ENCODE measurements at places on chromosomes 4 and X.

GRCh38 chr4:143700416-143701352 is at the start of gene FREM3:
FREM3 (minus strand) TSS chr4:143700675; CDS start chr4:143700675, 0 bp downstream.
- DNase-seq: no peak

GRCh38 chr4:9976781-9977180 is 44.5 kb downstream of the SLC2A9 start:
- DNase-seq: no peak

GRCh38 chr4:113845138-113845537 is 83.6 kb upstream of the CAMK2D start:
- DNase-seq: no peak

- no peak for DNase-seq
Measured at GRCh38 chr4:48653217-48654014, 126.7 kb downstream of the FRYL start.

GRCh38 chrX:25285598-25285997 is 269.8 kb upstream of the ARX start:
- DNase-seq: no peak

GRCh38 chr4:128862608-128863311 is 53.3 kb downstream of the JADE1 start:
- DNase-seq: no peak

DNA sequence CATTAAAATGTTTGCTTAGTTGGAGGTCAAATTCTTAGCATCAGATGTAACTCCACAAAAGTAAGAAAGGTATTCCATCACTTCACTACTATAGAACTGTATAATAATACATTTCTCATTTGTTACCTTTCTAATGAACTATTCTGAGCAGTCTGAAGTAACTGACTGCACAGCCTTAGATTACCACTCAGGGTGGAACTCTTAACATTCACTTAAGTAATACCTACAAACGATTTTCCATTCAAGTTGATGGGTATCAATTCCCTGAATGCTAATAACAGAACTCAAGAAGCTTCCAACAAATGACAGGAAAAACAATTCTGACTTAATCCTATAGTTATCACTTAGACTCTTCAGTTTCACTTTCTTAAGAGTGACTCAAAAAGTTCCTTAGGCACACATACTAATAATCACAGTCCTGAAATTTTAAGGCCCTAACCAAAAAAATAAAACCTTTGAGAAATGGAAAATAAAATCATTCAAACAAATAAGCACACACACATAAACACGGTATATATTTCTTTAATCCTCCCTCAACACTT is 20.9 kb downstream of the HNRNPD start:
- peak; percentile 27 for DNase-seq

- no peak for DNase-seq
Measured at GRCh38 chr4:39032218-39033085, at the start of gene TMEM156. TMEM156 (minus strand) TSS chr4:39032409; CDS start chr4:39032313, 96 bp downstream.

DNA sequence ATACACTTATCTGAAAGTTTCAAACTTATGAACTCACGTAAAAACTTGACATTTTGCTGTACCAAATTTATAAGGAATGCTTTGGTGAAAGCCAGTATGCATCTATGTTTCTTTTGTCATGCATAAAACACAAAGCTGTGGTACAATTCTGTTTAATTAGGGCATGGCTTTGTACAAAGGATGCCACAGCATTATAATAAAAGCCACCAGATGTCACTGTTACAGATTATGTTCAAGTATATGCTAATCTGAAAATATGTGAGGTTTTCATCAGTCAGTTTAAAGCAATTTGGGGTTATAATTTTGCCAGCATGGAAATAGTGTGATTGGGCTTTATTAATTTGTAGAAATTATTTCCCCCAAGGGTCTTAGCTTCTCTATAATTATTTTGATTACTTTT is 69.0 kb downstream of the ATOH1 start:
- no peak for DNase-seq

GRCh38 chrX:111881715-111882114 is 5.7 kb downstream of the TRPC5OS start:
- no peak for DNase-seq

GRCh38 chr4:84965553-84966381 is 723 bp downstream of the WDFY3 start:
- no peak for DNase-seq

- no peak for DNase-seq
Measured at GRCh38 chrX:130171446-130172126, at the start of gene RAB33A. RAB33A (plus strand) TSS chrX:130171962; CDS start chrX:130172063, 101 bp downstream.

DNA sequence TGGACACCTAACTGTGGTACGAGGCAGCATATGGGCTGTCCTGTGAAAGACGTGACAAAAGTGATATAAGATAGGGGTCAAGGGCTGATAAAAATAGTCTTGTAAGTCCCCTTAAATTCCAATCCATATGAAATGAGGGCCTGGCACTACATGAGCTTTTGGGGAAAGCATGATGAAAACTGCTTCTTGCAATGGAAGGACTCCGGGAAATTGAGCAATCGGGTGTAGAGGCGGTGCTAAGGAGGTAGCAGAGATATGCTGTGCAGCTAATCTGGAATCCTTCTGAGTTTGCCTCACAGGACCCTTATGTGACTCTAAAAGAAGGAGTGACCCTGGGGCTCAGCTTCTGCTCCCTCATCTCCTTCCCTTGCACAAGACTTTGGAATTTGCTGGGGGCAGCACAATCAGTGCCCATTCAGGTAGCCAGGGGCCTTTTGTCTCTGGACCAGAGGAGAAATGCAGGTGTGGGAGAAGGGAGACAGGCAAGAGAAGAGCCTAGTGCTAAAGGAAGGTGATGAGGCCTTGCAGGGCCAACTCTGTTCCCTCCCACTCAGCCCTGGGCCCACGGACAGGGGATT is 12.8 kb downstream of the CLDN2 start:
- DNase-seq: no peak

- no peak for DNase-seq
Measured at GRCh38 chrX:111005166-111005565, 90.8 kb upstream of the PAK3 start.

- DNase-seq: no peak
Measured at GRCh38 chr4:182231080-182231479, 12.1 kb upstream of the TENM3 start.

GRCh38 chr4:165326831-165327210 is 648 bp upstream of the MSMO1 start:
- DNase-seq: no peak

- DNase-seq: no peak
Measured at GRCh38 chrX:122517786-122518185, 666.3 kb upstream of the GRIA3 start.

DNA sequence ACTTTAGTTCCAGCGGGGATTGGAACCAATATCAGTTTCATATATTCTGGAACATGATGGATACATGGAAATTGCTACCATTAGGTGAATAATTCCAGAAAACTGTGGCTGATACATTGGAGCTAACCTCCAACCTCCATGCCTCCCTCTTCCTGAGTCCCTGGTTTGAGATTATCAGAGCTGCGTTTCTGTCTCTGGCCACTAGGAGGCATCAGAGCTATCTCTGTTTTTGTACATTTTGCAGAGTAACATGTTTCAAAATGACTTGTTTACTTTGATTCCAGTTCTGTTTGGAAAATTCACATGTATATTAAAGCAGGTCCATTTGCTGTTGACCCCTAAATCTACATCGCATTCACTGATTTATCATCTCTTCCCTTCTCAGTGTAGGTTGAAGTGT is 2.4 kb upstream of the RAB40AL start:
- DNase-seq: peak; percentile 43

DNA sequence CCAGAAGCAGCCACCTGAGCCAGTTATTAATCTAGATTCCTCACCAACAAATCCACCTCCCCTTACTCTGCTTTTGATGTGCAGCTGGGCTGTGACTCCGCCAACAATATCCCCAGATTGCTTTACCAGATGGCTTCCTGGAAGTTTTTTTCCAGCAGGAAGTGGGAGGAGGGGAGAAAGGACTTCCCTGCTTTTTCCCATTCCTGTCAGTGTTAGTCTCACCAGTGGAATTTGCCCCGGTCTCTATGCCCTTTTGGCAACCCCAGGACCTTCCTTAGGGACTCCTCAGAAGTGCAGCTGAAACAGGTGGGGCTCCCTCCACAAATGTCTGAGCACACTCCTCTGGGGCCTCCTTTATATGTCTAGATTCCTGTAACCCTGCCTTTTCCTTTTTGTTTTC is 465.2 kb upstream of the IGFBP7 start:
- no peak for DNase-seq

GRCh38 chrX:87572901-87573300 is 55.3 kb downstream of the KLHL4 start:
- no peak for DNase-seq

- no peak for DNase-seq
Measured at GRCh38 chrX:20693078-20693477, 426.4 kb upstream of the RPS6KA3 start.

DNA sequence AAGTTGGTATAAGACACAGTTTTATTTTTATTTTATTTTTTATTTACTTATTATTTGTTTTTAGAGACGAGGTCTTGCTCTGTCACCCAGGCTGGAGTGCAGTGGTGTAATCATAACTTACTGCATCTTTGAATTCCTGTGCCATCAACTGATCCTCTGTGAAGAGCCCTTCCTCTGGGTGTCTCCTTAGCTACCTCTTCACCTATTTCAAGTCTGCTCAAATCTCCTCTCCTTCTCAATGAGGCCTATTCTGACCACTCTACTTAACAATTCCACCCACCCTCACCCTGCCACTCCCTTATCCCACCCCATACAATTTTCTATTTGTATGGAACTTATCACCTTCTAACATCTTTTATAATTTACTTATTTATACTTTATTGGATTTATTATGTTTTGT is 183.4 kb downstream of the PPP3CA start:
- DNase-seq: no peak

- DNase-seq: peak; percentile 83
Measured at GRCh38 chr4:15649914-15650545, 5.1 kb downstream of the FBXL5 start.

DNA sequence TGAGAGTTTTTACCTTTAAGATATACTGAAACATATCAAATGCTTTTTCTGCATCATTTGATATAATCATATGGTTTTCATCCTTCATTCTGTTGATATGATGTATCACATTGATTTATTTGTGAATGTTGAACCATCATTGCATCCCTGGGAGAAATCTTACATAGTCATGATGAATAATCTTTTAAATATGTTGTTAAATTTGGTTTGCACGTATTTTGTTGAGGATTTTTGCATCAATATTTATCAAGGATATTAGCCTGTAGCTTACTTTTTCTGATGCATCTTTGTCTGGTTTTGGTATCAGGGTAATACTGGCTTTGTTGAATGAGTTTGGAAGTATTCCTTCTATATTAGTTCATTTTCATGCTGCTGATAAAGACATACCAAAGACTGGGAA is 541.4 kb downstream of the TLL1 start:
- no peak for DNase-seq

DNA sequence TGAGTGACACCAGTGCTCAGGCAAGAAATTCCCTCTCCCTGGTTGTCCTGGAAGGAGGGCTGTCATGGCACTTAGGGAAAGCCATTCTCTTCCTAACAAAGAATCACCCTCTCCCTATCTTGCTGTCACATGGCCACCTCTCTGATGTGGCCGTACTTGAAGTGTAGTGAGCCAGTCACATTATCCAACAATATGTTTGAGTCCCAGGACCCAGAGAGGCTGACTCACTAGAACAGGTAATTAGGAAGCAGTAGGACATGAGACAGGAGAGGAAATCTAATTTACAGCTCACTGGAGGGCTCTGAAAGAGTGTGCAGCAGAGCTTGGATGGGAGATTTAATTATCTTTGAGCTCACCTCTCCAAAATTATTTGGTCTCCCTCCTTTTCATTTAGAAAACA is 299.1 kb downstream of the ARHGAP24 start:
- DNase-seq: no peak

GRCh38 chr4:44761306-44761705 is 35.0 kb upstream of the GNPDA2 start:
- no peak for DNase-seq

All from hematopoietic multipotent progenitor cell treated with erythropoietin and hydrocortisone succinate and interleukin-3 and kit ligand, for 17 days (in vitro differentiated cells).